ENCODE measurements at places on chromosomes 7 and 10.
A peak's percentile ranks its signal among the peaks of the same experiment; 100 is the strongest.

GRCh38 chr10:67836488-67836887, 1.5 kb downstream of the DNAJC12 start:
- DNase-seq: no peak

DNA sequence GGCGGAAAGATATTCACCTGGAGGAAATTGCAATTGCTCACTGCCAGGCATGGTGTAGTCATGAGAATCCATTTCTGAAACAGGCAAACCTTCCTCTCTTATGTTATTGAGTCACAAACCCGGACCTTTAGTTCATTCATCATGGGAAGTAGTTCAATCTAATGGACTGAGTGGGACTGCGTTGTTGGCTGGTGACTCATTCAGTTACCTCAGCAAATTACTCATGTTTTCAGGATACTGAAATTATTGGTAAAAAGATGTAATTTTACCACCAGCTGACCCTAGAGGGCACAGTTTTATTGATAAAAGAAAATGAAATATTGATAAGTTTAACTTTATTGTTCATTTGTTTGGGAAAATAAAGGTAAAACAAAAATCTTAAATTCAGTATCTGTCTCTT, 1194.4 kb upstream of the SORCS1 start:
- DNase-seq: peak; percentile 86

DNA sequence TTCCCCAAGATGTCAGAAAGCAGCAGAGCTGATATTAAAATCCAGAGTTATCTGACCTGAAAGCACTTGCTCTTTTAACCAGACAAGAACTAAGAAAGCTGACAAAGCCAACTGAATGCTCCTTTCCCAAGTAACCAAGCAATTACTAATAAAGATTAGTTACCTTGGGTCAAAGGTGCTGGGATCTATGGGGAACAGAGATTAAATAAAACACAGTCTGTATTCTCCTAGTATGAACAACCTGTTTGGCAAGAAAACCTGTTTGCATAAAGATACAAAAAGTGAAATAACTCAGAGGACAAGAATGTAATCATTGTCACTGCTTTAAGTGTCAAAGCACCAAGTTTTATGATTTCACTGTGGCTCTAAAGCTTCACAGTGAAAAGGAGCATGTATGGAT, 35.7 kb downstream of the ITPRID1 start:
- no peak for DNase-seq

DNA sequence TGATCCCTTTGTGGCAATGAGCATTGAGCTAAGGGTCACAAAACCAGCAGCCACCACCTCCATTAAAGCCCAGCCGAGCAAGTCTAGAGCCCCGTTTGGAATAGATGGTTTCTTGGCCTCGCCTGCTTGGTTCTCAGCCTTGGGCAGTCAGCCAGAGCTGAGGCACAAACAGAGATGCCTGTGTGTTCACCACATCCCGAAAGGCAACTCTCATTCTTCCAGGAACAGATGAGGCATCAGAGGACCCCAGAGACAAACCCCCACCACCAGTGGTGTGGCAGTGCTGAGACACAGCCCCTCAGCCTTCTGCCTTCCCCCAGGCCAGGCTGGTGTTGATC, 203.3 kb upstream of the ZMIZ1 start:
- peak; percentile 36 for DNase-seq

GRCh38 chr7:54995610-54996363, 23.0 kb upstream of the EGFR start:
- DNase-seq: peak; percentile 27

DNA sequence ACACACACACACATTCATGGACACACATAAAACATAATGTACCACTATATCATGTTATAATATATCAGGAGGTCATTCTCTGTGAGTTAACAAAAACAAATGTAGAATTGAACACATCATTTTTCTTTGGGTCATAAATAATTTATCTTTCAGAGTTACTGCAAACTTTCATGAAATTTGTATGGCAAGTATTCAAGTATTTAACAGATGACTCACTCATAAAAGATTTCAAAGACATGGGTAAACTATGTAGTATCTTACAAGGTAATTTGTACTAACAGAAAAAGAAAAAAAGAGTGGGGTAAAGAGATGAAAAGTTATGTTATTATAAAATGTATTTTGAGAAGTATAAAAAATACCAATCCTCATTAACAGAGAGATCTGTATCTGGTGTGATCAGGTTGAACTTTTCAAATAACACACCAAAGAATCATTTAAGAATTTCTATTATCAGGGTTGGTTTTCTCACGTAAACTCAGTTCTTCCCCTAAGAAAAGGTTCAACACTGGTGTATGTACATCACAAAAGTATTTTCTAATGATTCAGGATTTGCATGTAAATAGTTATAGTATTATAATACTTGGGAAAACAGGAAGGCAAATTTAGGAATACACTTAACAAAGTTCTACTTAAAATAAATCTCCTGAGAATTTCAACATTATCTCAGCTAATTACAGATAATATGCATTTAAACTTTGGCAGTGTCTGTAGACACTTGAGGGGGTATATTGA, 933.1 kb upstream of the LRRN3 start:
- no peak for DNase-seq

DNA sequence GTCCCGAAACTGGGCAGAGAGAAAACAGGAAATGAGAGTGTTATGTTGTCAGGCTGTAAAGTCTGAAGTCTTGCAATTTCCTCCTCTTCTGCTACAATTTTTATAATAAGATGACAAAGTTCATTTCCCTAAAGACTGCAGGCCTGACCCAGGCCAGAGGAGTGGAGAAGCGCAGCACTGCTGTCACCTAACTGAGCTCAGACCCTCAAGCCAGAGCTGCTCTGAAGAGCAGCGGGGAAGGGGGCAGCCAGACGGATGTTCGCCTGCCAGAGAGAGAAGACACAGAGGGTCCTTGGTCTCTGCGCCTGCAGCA, 12.6 kb upstream of the AOAH start:
- DNase-seq: no peak

Measured in GM03348 (cell line).